ENCODE measurements at places on chromosomes 6 and 20. TPM values are rescaled to one million over a fixed set of nuclear protein-coding genes. Genes with fewer than 3 reads are reported as not detected.

DNA sequence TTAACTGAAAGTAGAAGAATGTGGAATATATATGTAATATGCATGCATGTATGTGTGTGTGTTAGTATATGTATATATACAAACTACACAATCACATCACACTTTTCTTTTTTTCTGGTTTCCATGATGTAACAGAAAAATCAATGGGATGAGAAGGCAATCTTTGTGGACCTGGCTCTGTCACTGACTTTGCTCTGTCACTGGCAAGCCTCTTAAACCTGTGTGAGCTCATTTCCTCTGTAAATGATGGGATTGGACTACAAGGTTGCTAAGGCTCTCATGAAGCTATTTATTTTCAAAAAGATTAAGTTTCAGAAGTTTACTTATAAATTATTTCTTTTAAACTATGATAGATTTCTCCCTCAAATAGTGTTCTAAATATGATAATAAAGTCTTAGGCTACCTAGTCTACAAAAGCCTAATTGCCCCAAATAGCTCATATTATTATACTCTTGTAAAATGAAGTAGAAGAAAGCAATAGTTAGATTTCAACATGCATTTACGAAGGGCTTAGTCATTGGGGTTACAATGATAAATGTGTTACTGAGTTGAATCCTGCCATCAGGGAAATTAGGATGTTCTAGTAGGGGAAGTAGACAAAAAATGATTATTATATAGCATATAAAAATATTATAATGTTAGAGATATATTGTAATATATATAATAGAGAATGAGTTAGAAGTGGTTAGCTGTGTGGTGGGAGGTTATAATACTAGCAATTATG, 129.3 kb downstream of the AFG1L start:
- DNase-seq: no peak

The CGA gene
- 0.29 TPM for polyA plus RNA-seq

GRCh38 chr20:11227602-11228001, 553.8 kb upstream of the JAG1 start:
- DNase-seq: no peak

DNA sequence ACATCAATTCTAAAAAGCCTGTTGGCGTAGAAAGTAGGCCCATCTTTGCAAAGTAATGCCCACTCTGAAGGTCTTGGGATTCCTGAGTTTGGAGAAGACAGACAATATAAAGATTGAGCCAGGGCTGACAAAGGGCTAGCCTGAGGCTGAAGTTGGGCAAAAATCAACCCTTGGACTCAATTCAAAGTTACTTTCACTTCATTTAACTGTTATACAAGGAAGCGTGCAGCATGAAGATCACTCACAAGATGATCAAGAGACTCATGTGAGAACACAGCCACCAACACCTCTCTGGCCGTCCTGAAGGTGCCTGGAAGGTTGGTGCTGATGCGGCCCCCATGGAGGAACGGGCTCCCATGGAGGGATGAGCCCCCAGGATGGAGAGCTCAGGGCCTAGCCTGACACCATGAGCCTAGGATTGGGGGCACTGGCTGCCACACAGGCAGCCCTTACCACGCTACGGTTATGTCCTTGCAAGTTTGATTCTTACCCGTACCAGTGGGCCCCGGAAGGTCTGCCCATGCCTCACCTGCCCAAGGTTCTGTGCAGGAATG, 26.6 kb downstream of the FOXC1 start:
- no peak for DNase-seq

DNA sequence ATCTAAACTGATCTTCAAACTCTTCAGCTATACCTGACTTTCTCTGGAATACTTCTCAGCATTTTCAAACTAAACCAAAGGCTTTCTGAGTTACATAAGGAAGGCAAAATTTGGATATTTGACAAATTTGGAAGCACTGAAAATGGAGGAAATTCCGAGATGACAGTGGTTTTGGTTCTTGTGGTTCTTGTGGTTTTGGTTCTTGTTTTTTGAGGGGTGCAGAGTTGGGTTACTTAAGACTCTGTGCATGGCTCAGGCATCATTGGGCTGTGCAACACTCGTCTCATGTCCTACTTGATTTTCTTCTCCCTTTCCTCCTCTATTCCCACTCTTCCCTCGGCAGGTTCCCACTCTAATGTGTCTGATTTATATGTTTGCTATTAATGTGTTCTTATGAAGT, 78.0 kb downstream of the SLC22A3 start:
- DNase-seq: no peak

GRCh38 chr6:80437221-80437620, 330.8 kb downstream of the BCKDHB start:
- DNase-seq: no peak
